ENCODE measurements at places on chromosomes 1 and 21.

DNA sequence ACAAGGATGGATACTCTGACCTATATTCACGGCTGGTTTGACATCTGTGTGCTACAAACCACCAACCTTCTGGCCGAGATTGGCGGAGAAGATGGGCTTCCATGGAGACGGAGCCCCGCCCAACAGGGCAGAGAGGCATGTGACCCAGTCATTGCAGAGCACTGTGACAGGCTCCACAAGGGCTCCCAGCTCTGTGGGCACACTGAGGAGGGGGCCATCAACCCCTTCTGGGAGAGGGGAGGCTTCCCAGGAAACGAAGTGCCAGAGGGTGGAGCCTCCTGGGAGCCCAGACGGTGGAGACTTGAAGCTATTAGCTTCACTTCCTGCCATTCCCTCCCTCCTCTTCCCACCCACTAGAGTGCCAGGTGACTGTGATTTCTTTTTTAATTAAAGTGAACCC, 71.6 kb upstream of the IFFO2 start:
- DNase-seq, result no peak

DNA sequence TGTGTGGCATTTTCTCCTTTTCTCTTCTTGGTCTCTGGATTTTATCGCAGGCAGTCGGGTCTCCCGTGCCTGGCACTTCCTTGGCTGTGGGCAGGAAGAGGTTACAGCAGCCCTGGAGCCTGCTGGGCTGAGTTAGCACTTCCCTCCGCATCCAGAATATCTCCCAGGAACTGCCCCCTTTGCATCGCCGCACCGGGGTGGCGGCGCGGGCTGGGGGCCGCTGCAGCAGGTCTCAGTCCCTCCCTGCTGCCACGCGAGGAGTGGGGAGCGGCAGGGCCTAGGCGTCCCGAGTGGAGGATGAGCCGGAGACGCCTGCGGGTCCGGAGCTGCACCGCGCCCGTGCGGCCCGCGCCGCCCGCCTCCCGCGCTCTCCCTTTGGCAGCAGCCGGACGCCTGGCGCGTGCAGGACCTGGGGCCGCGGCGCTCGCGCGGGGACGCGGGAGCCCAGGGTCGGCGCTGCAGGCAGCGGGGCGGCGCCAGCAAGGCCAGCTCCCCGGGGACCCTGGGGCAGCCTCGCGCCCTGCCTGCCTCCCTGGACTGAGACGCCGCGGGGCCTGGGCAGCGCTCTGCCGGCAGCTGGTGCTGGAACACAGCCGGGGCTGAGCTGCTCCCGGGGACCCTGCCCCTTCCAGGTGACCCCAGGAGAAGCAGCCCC, 192.8 kb downstream of the PRDM2 start:
- no peak for DNase-seq

GRCh38 chr1:233304489-233305102, 9.1 kb upstream of the PCNX2 start:
- DNase-seq, result no peak

- no peak for DNase-seq
These were observed 112.6 kb downstream of the GRIK1 start for GRCh38 chr21:29827236-29827635.

- DNase-seq, result no peak
These were observed 36.8 kb downstream of the DIPK1A start for GRCh38 chr1:92924501-92924900.

DNA sequence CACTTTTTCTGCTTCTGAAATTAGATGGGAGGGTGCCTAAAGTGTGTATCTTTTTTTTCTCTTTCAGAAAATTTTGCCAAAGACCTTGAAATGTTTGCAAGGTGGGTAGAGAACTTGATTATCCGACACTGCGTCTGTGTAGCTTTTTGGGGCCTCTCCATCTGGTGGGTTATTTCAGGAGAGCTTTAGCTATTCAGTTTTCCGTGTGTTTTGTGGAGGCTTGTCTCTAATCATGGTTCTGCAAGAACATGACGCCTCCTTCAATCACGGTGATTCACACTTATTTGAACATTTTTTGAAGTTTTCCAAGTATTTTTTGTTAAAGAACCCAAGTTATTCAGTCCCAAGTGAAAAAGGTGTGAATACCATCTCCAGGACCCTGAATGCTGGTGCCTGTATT, 4.4 kb downstream of the CENPS start:
- DNase-seq, result no peak

DNA sequence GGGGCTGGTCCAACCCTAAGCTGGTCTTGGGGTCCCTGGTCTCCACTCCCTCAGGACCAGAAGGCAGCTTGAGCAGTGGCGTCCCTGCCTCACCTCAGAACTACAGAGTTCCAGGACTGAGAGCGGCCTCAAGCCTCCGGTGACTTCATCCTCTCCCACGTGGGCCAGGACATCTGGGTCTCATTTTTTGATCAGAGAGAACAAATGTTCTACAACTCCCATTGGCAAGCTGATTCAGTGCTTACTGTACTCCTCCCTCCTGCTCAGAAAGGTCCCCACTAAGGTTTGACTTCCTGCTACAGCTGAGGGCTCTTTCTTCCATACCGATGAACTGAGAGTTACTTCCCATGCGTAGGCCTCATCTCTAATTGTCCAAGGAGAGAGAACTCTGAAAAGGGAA, 78.5 kb downstream of the PLXNA2 start:
- DNase-seq, result no peak

GRCh38 chr1:245591346-245592188, 436.8 kb downstream of the KIF26B start:
- no peak for DNase-seq

DNA sequence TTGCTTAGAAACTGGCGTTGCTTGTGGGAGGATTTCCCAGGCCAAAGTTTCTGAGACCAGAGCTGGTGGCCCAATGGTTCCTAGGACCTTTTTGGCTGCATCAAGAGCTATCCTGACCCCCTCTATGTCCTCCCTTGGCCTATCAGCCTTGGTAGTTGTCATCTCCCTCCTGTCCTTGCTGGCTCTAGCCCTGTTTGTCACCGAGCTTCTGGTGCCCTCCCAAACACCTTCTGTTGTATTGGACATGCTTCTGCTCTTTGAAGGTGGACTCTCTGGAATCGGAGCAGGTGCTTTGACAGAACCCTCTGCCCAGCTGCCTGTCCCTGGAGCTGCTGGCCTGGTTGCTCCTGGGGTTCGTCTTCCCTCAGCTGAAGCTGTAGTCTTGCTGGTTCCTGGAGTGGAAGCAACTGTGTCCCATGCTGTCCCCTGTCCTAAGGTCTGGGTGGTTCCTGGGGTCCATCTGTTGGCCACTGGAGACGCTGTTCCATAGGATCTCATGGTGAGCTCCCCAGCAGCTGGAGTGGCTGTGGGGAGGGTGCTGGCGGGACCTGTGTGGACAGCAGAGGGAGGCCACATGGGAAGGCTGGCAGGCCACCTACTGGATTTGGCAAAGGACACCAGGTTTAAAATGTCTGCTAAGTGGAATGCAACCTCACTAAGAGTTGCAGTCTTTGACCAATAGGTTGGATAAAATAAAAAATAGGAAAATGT, 9.4 kb downstream of the FCAMR start:
- DNase-seq, result no peak

DNA sequence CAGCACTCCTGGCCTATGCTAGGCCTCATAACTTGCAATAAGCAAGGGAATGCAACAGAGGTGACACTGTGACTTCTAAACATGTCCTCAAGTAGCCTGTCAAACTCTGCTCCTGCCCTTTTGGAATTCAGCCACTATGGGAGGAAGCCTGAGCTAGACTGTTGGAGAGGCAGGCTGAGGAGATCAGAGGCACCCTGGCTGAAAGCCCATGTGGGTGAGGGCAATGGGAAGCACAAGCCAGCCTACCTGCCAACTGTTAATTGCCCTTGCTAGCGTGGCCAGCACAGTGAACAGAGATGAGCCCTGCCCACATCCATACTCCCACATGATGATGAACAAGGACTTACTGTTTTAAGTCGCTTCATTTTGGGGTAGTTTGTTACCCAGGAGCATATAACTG, 17.7 kb downstream of the GNB1 start:
- DNase-seq, result no peak

DNA sequence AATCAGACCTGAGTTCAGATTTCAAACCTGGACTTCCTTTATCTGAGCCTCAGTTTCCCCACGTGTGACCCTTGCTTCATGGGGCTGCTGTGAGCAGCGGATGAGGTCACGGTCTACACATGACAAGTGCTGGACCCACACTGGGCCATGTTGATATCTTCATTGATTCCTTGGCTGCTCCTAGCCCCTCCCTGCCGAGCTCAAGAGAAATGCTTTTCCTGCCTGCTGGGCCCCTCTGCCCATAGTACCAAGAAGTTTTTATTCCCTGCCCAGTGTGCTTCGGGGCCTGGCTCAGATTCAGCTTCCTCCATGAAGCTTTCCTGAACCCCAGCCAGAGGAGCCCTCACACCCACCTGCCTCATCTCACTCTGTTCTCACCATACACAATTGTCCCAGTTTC, 181.6 kb downstream of the PTPRU start:
- no peak for DNase-seq
